Stimulated activated CD4-positive, alpha-beta T cell treated with anti-CD3 and anti-CD28 coated beads, Interleukin-1b, Interleukin-23, amount 100 ng/mL, for 1 hour (primary cell): ENCODE measurements at places on chromosomes 7 and 10.

GRCh38 chr10:59360605-59361405 is 1.5 kb downstream of the FAM13C start:
- DNase-seq, result no peak

GRCh38 chr10:71316056-71316785 is 2.8 kb upstream of the SLC29A3 start:
- no peak for DNase-seq

- DNase-seq, result no peak
Measured at GRCh38 chr10:91127341-91128082, 93.0 kb upstream of the PCGF5 start.

GRCh38 chr7:74503061-74503460 is 49.4 kb downstream of the GTF2IRD1 start:
- DNase-seq, result no peak

GRCh38 chr10:86899670-86900276 is 57.6 kb downstream of the MMRN2 start:
- peak; percentile 8 for DNase-seq

- no peak for DNase-seq
Measured at GRCh38 chr7:105224884-105225651, 163.7 kb downstream of the SRPK2 start.

DNA sequence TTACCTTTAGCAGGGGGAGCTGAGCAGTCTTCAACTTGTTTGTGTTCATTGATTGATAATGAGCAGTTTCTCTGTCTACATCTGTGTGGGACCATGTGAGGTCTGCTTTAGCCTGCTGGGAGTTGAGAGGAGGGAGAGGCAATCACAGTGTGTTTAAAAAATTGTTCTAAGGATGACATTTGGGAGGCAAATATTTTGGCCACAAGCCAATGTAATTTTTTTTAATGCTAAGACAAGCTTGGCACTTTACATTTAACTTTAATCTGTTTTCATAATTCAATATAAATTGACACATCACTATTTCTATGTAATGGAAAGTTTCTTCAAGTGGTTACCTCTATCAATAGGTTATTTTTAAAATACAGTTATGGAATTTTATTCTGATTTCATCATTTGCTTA is 55.9 kb upstream of the SEMA3A start:
- no peak for DNase-seq

DNA sequence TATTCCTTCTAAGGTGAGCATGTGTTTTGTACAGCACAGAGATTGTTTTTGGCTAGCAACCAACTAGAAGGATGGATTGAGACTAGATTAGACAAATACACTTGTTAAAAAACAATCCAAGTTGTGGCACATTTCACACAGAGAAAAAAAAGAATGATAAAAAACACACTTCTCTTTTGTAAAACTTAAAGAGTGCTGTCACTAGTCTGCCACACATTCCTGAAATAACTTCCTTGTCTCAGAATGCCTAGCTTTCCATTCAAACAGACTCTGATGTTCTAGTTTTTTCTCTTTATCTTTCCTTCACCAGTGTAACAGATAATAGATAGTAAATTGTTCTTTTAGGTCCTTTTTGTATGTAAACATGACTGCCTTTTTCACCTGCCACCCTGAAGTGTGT is 11.4 kb downstream of the DLD start:
- DNase-seq, result no peak

- no peak for DNase-seq
Measured at GRCh38 chr7:39199006-39199405, 221.3 kb downstream of the POU6F2 start.

DNA sequence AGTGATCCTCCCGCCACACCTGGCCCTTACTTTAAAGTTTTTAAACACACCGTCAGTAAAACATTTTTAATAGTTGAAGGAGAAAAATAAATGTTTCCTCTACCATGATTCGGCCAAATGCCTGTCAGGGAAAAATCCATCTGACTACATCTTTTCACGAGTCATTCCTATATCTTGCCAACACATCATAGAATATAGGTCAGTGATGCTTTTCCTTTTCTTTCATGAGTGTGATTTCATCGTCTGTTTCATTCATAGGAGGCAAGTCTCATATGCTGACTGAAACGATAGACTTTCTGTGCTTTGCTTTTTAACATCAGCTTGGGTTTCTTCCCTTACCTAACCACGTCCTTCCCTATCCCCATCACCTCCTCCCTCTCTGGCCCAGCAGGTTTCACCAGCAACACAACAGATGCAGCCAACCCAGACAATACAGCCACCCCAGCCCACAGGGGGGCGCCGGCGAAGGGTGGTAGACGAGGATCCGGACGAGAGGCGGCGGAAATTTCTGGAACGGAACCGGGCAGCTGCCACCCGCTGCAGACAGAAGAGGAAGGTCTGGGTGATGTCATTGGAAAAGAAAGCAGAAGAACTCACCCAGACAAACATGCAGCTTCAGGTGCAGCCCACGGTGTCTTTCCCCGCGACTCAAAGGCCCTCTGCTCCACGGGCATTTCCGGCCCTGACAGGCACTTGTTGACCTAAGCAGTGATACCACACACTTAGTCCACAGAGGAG is 149.2 kb downstream of the TRIL start:
- DNase-seq, result no peak

- no peak for DNase-seq
Measured at GRCh38 chr7:155763122-155763521, 49.1 kb downstream of the SHH start.

DNA sequence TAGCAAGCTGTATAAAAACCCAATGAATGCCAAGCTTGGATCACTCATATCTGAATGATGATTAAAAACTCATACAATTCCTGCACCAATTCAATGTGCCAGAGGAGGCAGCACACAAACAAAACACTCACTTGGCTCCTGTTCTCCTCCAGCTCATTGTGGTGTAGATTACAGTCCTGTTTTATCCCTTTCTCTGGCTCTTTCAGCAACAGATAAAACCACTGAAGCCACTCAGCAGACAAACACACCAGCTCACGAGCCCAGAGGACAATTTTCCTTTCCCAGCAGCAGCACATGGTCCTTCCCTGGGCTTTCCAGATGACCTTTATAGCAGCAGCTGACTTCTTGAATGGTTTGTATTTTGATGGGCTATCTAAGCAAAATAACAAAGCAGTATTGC is 107.3 kb upstream of the STARD3NL start:
- DNase-seq, result no peak

DNA sequence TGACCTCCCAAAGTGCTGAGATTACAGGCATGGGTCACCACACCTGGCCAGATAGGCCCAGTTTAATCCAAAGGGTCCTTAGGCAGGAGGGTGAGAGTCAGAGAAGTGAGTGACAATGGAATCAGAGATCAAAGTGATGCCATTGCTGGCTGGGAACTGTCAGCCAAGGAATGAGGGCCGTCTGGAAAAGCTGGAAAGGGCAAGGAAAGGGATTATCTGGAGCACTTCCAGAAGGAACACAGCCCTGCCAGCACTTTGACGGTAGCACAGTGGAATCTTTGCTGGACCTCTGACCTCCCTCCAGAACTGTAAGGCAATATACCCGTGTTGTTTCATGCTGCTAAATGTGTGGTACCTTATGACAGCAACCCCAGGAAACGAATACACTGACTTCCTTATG is 11.3 kb upstream of the TAS2R40 start:
- DNase-seq, result no peak

GRCh38 chr7:129785685-129786514 is 166.9 kb downstream of the UBE2H start:
- no peak for DNase-seq

GRCh38 chr7:17194656-17195055 is 103.8 kb upstream of the AHR start:
- DNase-seq, result no peak

GRCh38 chr7:22594020-22594419 is 94.0 kb upstream of the STEAP1B start:
- no peak for DNase-seq

DNA sequence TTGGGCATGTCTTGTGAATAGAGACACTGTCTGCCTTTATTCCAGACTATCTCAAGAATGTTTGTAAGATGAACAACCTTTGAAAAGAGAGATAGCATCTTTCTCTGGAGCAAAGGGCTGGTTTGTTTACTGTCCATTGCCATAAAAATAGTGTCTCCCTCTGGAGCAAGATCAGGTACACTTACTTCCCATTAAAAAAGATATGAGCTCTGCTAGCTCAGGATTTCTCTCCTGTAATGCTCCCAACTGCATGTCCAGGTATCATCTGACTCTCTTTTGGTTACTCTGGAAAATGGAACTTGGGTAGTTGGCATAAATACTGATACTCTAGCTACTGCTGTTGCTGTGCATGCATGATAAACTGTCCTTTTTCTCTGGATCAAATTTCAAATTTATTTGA is 381.1 kb downstream of the TFEC start:
- no peak for DNase-seq

DNA sequence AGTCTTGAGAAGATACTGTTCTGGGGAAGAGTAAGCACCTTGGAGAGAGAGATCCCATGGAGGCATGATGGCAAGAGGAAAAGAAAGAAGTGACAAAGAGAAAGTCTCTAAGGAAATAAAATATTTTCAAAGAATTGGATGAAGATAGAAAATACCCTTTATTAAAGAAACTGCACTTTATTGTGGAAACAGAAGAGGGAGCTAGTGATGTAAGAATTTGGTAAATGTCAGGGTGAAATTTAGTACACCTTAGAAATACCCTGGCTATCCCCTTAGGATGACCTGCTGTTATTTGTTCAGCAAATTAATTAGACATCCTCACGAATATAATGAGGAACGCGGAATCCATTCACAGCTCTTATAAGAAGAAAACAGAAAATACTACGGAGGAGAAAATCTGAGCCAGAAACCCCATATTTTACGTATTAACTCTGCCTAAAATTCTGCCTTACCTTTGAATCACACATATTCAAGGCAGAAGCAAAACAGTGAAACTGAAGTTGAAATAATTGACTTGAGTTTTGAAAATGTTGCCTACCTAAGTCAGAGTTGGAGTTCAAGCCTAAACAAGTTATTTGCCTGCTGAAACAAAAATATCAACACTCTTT is 90.7 kb downstream of the TFPI2 start:
- no peak for DNase-seq

- DNase-seq, result no peak
Measured at GRCh38 chr10:116237260-116237659, 35.7 kb downstream of the GFRA1 start.

- no peak for DNase-seq
Measured at GRCh38 chr10:111077785-111078504, 1.1 kb downstream of the ADRA2A start.

GRCh38 chr10:105291571-105291970 is 650.5 kb downstream of the SORCS3 start:
- no peak for DNase-seq

GRCh38 chr7:22944022-22944421 is 69.9 kb downstream of the HYCC1 start:
- no peak for DNase-seq

DNA sequence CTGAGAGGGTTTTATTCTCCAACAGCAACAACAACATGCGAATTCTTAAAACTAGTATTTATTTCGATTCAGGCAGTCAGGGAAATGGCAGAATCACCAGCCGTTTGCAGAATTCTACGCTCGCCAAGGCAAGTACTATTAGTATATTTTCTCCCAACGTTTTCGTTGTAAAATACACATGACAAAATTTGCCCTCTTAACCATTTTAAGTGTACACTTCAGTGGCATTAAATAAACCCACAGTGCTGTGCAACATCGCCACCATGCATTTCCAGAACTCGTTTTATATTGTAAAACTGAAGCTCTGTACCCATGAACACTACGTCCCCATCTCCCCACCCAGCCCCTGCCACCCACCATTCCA is 10.8 kb downstream of the EN2 start:
- no peak for DNase-seq

GRCh38 chr7:42596737-42597136 is 315.1 kb downstream of the C7orf25 start:
- DNase-seq, result no peak

DNA sequence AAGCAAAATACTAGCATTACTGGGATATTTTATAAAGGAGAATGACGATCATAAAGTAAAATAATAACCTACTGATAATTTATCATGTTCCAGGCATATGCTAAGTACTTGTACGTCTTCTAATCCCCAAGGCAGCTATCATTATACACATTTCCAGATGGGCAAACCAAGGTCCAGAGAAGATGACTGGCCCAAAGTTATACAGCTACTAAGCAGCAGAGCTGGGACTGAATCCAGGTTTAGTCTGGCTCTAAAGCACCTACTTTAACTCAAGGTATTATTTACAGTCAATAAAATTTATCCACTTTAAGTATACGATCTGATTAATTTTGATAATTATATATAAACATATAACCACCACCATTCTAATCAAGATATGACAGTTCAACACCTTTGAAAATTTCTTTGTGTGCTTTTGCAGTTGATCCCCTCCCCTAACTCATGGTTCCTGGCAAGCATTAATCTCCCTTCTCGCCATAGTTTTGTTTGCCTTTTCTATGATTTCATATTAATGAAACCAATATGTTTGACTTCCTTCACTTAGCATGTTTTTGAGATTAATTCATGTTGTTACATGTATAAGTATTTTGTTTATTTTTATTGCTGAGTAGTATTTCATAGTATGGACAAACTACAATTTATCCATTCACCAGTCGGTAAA is 126.7 kb downstream of the CPEB3 start:
- DNase-seq, result no peak

DNA sequence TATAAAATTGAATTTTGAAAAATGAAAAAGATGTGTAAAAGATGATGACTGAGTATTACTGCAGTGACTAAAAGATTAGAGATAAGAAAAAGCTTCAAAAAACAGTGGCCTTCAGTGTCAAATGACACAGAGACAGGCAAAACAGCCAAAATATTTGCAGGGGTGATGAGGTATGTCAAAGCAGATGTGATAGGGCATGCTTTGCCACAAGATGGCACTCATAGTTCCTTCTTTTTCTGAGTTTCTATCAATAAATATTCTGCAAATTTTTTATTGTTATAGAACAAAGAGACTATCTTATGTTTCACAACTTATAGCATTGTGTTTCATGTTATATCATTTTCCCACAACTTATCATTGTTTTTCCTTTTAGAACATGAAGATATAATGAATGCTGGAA is 344.1 kb upstream of the HPS1 start:
- DNase-seq, result no peak

- no peak for DNase-seq
Measured at GRCh38 chr7:2107386-2108070, 125.2 kb downstream of the MAD1L1 start.

DNA sequence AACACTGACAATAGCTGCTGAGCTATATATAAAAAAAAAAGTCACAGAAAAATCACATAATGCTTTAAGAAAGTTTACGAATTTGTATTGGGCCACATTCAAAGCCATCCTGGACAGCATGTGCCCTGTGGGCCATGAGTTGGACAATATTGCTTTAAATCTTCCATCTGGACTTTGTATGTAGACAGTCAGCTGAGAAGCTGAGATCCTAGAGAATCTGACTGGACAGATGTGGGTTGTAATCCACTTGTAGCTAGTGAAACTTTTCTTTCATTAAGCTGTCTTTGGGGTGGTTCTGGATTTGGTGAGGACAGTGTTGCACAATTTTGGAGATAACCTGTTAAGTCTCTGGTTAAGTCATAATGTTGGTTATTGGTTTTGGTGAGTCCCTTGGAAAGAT is 824.5 kb downstream of the CCSER2 start:
- DNase-seq, result no peak

- no peak for DNase-seq
Measured at GRCh38 chr10:15464381-15464780, 93.3 kb upstream of the FAM171A1 start.
